ENCODE measurements at places on chromosomes 2 and 18.

DNA sequence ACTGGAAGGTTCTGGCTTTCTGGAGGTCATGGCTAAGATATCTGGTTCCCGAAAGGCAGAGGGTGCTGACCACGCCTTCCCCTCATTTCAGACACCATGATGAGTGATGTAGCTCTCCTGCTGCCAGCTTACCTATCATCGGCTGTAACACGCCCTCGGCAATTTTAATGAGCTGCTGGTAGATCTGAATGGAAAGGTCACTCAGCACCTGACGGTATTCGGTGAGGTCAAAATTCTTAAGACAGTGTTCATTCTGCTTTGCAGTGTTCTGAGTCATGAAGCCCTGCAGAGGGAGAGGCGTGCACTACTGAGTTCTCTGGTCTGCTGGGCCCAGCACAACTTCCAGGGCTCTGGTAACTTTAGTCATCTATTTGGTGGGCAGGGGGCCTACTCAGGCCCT lies 25.7 kb upstream of the ACAA2 start:
- no peak for DNase-seq

- DNase-seq: no peak
Observed at GRCh38 chr2:127080226-127080937, 26.6 kb downstream of the BIN1 start.

GRCh38 chr2:234420408-234420807 lies 76.5 kb downstream of the ARL4C start:
- DNase-seq: no peak

GRCh38 chr18:44386401-44386800 lies 294.3 kb upstream of the SETBP1 start:
- DNase-seq: no peak

DNA sequence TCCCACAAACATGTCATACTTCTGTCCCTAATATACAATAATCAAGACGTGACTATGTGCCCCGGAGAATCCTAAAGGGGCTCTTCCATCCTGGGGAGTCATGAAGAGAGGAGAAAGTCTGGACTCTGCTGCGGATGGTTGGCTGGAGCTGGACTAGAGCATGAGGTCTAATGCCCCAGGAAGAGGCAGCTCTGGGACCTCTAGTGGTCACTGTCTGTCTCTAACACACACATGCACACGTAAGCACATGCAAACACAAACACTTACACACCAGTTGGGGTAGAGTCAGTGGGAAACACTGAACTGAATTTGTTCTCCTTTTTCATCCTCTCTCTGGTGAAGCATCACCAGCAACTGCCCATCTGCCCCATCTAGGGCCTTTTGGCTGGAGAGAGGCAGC lies 271.6 kb downstream of the TDRD15 start:
- no peak for DNase-seq

All from stimulated activated CD4-positive, alpha-beta T cell treated with anti-CD3 and anti-CD28 coated beads, TNF-alpha, amount 100 ng/mL, for 24 hours (primary cell).